Ovary (tissue), 10 donors: ENCODE measurements at places on chromosomes 11 and 22.

GRCh38 chr22:36580846-36581245 is 51.9 kb upstream of the EIF3D start:
- DNase-seq: no peak

GRCh38 chr11:131626788-131627187 is 256.4 kb downstream of the NTM start:
- no peak for DNase-seq

DNA sequence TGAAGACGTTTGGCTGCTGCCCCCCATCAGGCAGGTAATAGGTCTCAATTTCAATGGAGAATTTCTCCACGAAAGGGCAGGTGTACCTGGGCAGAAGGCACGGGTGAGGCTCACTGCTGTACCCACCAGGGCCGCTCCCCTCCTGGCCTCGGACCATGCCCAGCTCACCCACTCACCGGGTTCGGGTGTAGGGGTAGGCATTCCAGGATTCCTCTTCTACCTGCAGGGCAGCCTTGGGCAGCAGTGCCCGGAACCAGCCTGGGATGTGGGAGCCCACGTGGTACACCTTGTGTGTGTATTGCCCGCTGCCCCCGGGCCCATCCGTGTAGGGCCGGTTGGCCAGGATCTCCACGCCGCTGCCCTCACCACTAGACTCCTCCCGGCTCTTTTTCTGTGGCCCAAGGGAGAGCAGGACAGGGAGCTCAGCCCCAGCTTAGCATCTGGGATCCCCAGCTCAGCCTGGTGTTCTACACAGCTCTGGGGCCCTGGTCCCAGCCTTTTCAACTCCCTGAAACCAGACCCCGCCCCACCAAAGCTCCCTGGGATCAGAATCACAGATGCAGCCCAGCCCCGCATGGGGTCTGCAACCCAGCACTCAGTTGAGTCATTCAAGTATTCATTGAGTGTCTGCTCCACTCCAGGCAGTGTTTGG is 2.7 kb downstream of the PITPNM1 start:
- DNase-seq: no peak

DNA sequence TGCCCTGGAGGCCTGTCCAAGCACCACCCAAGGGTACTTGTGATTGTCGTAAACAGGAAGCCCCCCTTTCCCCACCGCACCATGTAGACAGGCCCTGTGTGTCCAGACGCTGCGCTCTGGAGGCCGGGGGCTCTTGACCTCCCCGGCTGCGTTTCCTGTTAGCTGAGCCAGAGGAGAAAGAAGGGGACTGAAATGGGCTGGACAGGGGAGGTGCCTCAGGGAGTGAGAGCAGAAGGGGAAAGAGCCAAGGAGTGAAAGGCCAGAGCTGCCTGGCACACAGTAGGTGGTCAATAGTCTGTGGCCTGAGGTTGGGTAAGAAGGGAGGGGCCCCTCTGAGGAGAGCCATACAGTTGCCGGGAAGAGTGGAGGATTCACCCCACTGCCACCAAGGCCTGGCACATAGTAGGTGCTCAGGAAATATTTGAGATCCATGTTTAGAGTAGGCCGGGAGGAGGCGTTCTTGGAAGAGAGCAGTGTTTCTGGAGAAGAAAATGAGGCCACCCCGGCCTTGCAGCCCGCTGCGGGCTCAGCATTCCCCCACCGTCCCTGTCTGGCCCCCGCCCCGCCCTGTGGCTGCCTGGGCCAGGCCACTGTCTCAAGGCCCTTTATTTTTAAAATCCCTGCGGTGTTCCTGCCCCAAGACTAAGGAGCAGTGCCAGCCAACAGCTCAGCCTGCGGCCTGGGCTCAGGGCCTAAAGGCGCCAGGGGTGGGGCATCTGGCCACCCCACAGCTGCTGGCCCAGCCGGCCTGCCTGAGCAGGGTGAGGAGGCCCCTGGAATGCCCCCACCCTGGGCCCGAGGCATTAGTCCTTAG is 13.6 kb upstream of the CDC42EP1 start:
- peak; percentile 86 for DNase-seq

- no peak for DNase-seq
These were observed 34.9 kb downstream of the SBF1 start for GRCh38 chr22:50439871-50440331.

GRCh38 chr11:33920838-33921613 is 29.1 kb upstream of the LMO2 start:
- no peak for DNase-seq

DNA sequence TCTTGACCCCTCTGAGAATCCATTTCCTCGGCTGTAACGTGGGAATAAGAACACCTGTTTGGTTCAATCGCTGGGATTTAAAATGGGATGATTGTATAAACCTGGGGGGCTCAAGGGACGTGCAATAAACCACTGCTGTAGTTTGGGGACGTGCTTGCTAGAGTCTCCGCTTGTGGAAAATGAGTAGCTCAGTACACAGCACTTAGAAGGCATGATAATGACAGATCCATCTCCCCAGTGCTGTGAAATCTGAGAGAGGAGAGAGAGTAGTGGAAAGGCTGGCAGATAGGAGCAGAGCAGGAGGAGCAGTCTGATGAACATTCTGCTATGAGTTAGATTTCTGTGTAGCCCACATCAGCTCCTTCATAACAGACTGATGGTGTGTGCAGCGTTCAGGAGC is 256.5 kb downstream of the MN1 start:
- no peak for DNase-seq

GRCh38 chr11:86692746-86693145 is 20.3 kb upstream of the ME3 start:
- DNase-seq: no peak

DNA sequence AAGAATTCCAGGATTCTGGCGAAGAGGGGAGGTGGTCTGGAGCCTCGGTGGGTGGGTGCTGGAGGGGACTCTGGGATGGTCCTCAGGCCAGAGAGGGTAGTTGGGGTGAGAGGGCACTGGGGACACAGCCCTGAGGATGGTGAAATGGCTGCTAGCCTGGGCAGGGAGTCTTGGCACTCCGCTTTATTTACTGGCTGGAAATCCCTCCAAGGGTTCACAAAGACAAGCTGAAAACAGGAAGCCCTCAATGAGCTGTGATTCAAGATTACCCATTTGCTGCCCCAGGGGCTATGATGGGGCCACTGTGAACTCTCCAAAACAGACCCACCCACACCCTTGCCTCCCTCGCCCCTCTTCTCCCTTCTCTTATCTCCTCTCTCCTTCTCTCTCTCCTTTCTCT is 71.9 kb downstream of the FBXO7 start:
- no peak for DNase-seq

DNA sequence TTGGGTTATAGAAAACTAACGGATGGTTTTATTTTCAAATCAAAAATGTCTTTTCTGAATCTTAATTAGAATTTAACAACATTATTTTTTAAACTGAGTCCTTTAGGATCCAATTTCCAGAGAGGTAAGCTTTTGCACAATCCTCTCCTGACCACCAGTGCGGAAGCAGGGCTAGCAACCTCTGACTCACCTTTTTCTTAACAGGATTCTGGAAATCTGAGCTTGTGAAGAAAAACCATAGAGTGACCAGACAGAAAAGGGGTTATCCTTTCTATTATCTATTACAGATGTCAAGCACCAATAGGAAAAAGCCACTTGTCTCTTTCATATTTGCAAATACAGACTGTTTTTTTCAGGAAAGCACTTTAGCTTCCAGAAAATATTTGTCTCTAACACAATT is 25.3 kb downstream of the ALG9 start:
- DNase-seq: no peak

DNA sequence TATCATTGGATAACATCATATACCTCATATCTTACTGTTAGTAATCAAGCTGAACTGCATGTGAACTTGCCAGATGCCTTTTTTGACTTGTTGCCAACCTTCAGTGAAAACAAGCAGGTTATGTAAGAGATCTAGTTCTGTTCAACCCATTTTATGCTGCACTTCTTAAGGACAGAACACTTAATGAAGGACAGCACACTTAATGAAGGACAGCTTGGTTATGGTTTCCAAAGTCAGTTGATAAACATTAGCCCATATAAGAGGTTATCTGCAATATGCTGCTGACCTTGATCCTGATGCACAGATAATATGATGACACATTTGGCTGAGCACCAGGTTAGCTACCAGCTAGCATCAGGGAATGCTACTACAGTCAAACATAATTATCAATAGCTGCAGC is 358.7 kb upstream of the PDGFD start:
- no peak for DNase-seq

- DNase-seq: no peak
These were observed 8.9 kb upstream of the LDLRAD3 start for GRCh38 chr11:35934981-35935380.

DNA sequence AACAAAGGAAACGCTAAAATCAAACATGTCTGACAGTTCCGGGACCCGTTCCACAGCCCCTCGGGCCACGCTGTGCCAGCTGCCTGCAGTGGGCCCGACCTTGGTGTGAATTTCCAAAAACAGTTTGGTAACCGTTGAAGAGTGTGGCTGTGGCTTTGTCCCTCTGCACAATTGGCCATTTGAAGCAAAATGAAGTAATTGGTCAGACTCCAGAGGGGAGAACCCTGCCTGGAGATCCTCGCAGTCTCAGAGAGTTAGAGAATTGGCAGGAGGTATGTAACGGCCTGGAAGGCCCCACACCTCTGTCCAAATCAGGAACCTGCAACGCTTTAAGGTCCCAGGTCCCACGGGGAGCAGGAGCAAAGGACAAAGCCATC is 26.3 kb downstream of the TRMU start:
- no peak for DNase-seq

DNA sequence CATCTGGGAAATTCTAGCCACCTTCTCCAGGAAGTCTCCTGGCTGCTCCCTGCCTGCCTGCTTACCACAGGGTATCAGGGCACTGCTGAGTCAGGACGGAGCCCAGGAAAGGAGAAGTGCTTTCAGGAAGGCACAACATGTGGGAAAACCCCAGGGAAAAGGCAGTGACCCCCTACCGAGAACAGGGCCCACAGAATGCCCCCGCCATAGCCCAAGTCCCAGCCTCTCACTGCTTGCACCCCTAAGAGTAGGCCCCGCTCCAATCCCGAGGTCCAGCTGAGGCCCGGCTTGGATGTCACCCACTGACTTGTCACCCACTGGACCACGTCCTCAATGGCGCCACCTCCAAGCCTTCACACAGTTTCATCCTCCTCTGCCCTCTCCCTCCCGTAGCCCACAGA is 34.1 kb downstream of the ARAP1 start:
- no peak for DNase-seq

DNA sequence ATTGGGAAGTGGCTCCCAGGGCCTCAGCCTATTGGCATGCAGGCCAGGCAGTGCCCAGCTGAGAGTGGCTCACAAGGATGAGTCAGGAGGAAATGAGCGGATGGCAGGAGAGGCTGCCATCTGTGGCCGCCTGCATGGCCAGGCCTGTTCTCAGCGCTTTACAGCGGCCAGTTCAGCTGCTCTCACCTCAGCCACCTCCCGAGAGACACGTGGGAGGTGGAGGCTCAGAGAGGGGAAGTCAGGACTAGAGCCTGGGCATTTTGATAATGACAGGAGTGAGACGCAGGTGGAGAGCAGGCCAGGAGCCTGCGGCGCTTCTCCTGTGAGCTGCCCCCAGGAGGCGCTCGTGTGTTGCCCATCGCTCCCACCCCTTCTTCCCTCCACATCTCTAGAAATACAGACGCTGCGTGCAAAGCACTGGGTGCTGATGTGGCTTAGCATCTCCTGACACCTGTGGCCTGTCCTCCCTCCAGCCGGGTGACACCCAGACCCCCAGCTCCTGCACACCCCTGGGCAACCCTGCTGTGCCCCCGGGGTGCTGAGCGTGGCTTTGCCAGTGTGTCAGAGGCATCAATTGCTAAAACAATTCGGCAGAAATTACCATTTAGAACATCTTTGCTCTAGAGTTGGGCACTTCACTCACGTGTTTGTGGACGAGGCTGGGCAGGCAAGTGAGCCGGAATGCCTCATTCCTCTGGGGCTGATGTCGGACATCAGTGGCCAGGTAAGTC is 21.4 kb upstream of the PANX2 start:
- no peak for DNase-seq

- no peak for DNase-seq
These were observed 10.0 kb upstream of the OR5M1 start for GRCh38 chr11:56624661-56625110.

DNA sequence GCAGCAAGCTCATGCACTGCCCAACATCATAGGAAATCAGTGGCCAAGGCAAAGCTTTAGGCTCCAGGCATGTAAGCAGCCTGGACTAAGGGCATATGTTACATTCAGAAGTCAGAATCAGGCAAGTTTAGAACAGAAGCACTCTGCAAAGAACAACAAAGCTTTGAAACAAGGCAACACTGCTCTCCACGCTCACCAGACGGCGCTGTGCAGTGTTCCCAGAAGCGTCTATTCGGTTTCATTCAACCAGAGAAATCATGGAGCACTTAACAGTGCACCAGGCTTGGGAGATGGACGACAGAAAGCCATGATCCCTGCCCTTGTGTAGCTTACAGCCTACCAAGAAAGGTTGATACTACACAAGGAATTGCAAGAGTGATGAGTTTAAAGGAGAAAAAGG is 555.8 kb downstream of the BUD13 start:
- no peak for DNase-seq

GRCh38 chr22:19082101-19082500 is 40.1 kb downstream of the DGCR2 start:
- DNase-seq: no peak

GRCh38 chr11:92222701-92223100 is 1.9 kb upstream of the FAT3 start:
- no peak for DNase-seq

- no peak for DNase-seq
These were observed 26.8 kb downstream of the MCHR1 start for GRCh38 chr22:40705918-40706682.

DNA sequence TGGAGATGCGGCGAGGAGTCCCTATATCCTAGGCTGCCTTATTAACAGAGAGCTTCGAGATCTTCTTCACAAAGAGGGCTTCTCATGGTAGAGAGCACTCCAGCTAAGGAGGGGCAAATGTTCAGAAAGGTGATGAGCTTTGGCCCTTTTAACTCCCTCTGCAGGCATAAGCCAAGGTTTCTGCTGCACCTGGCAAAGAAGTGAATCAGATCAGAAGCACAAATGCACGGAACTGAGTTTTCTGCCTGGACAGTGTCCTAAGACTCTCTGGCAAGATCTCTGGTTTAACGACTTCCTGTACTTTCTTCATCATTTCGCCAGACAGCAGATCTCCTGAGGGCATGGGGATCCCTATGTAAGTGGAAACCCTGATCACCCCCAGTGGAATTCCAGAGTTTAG is 37.2 kb downstream of the POU2AF3 start:
- DNase-seq: no peak

DNA sequence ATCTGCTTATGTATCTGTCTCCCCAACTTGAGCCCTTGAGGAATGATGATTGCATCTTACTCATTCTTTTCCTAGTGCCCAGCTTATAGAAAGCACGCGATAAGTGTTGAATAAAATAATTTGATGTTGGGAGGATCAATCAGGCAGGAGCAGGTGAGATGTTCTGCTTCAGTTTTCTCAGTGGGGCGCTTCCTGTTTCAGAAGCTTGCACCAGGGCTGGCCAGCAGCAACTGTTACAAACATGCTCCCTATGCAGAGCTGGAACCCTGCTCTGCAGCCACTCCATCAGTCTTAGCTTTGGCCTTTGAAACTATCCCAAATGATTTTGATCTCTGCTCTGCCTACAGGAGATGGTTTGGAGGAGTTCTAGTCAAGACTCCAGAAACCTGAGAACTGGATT is 3.9 kb downstream of the ENDOD1 start:
- DNase-seq: no peak
